Sigmoid colon (tissue), 7 donors: ENCODE measurements at places on chromosomes 2 and 18. TPM values are rescaled to one million over a fixed set of nuclear protein-coding genes. Genes with fewer than 3 reads are reported as not detected.

DNA sequence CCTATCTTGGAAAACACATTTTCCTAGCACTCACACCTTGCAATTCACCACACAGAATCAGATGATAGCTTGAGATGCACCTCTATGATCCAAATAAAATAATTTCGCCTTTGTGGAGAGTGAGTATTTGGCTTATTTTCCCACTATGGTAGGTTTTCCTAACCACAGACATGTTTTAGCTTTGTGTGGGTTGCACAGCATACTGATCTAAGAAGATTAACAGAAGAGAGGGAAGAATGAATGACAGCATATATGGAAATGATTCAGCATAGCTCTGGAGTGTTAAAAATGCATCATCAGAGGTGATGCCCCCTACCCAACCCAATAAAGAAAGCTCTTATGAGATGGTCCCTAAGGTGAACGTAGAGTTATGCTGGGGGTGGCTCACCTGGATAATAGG, 72.5 kb downstream of the GCA start:
- no peaks in the 10 kb centered on the region for H3K4me1 ChIP-seq
- DNase-seq: no peak
- H3K27ac ChIP-seq: no peak overlapping the region
- H3K4me3 ChIP-seq: no peak overlapping the region
- no peaks in the 10 kb centered on the region for H3K36me3 ChIP-seq
- H3K27me3 ChIP-seq: no peaks in the 10 kb centered on the region

DNA sequence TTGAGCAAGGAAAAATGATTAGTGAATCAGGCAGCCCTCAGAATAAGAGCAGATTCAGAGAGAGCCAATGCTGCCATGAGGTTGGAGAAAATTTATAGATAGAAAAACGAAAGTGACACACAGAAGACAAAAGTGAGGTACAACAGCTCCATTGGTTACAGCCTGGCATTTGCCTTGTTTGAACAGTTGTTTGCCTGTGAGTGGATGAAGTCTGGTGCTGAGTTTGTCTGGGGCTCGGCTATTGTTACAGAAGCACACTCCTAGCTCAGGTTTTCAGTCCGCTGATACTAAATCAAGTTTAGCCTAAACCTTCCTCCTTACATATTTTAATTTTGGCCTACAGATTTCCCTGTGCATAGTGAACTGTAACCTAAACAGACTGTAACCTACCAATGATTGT, 387.8 kb upstream of the RAB12 start:
- no peak overlapping the region for H3K4me3 ChIP-seq
- no peak overlapping the region for H3K27ac ChIP-seq
- no peaks in the 10 kb centered on the region for H3K4me1 ChIP-seq
- no peak for DNase-seq
- no peaks in the 10 kb centered on the region for H3K36me3 ChIP-seq
- no peaks in the 10 kb centered on the region for H3K27me3 ChIP-seq

The NT5C1B gene
- total RNA-seq: not detected

DNA sequence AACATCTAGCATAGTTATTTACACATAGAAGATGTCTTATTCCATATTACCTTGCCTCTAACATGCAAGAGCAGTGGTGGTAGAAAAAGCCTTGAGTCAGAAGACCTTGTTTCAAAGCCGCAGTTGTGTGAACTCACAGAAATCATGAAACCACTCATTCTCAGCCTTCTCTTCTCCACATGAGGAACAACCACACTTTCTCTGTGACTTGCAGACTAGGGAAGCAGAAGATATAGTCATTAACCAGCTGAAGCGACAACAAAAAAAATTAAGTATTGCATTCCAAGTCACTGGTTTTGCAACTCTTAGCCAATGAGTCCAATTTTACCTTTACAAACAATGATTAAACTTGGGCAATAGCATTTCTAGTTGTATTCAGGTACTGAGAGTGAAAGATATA, 19.0 kb downstream of the TWSG1 start:
- H3K4me3 ChIP-seq: no peak overlapping the region
- peak overlapping the region; percentile 1 for H3K27ac ChIP-seq
- DNase-seq: no peak
- H3K36me3 ChIP-seq: no peaks in the 10 kb centered on the region
- H3K4me1 ChIP-seq: peaks cover 6% of the 10 kb centered on the region
- H3K27me3 ChIP-seq: no peaks in the 10 kb centered on the region

The SERPINB12 gene
- total RNA-seq: not detected

DNA sequence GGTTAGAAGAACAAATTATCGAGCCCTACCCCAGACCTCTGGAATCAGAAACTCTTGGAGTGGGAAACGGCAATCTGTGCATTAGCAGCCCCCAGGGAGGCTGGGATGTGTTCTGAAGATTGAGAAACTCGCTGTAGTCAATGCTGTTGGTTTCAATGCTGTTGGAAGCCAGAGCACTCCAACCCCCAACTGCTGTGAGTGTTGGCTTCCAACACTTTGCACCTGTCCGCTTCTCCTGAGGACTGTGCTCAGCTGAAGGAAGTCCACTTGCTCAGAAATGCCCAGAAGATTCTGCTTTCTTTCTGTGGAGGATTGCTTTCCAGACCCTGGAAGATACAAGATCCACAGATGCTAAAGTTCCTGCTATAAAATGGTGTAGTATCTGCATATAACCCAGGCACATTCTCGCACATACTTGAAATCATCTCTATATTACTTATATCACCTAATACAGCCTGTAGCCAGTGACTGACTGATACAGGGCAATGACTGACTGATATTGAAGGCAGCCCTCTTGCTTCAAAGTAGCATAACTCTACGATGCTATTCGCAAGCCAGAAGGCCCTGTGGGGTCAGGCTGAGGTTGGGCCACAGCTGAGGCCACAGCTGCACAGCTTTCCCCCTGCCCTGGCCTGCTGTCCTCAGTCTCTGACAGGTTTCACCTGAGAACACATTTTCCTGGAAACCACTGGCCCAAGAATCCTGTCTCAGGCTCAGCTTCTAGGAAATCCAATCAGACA, 757.7 kb upstream of the ID2 start:
- H3K27ac ChIP-seq: no peak overlapping the region
- H3K4me3 ChIP-seq: no peak overlapping the region
- no peaks in the 10 kb centered on the region for H3K36me3 ChIP-seq
- H3K27me3 ChIP-seq: no peaks in the 10 kb centered on the region
- H3K4me1 ChIP-seq: no peaks in the 10 kb centered on the region
- no peak for DNase-seq

The CHN1 gene
- 13.6 TPM for total RNA-seq

- H3K27ac ChIP-seq: no peak overlapping the region
- DNase-seq: no peak
- H3K36me3 ChIP-seq: no peaks in the 10 kb centered on the region
- no peaks in the 10 kb centered on the region for H3K4me1 ChIP-seq
- H3K27me3 ChIP-seq: no peaks in the 10 kb centered on the region
These were observed 5.8 kb upstream of the MYOM1 start for GRCh38 chr18:3225588-3225987.

DNA sequence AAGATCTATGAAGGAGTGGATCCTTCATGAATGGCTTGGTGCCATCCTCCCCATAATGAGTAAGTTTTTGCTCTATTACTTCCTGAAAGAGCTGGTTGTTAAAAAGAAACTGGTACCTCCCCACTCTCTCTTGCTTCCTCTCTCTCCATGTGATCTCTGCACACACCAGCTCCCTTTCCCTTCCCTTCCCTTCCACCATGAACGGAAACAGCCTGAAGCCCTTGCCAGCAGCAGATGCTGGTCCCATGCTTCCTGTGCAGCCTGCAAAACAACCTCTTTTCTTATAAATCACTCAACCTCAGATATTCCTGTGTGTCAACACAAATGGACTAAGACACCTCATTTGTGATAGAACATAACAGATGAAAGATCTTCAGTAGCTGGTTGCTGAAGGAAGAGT, 303.5 kb upstream of the ACVR2A start:
- no peak overlapping the region for H3K4me3 ChIP-seq
- H3K27ac ChIP-seq: no peak overlapping the region
- no peak for DNase-seq
- no peaks in the 10 kb centered on the region for H3K27me3 ChIP-seq
- no peaks in the 10 kb centered on the region for H3K4me1 ChIP-seq

The TMEM37 gene
- 0.55 TPM for total RNA-seq

The GKN1 gene
- not detected for total RNA-seq

The EVA1A gene
- total RNA-seq: 1.2 TPM

DNA sequence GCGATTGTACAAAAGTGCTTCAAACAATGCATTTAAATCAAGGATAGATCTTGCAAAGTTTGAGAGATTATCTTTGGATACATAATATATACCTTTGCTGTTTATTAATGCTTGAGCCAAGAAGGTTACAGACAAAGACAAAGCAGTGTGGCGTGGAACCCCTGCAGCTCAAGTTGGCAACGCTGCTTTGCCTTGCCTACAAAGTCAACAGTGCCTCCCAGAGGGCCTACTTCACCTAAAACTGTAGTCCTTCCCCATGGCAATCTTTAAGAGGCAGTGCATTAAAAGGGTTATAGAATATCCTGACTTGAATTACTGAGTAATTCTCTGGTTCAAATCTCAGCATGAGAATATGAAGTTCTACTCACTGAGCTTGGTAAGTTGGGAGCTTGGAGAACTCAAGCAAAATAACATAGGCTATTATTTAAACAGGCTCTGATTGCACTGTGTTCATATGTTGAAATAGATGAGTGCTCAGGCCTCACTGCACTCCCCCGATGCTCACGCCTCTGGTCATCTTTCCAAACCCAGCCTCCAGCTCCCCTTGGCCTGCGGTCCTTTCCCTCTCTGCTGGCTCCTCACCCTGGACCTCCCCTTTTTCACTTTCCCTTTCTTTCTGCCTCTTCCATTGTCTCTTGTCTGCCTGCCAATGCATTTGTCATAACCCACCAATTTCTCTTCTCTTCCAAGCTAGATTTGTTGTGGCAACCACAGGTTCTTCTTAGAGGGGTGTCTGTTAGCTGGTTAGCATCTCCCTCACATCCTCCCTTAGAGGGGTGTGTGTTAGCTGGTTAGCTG, 96.5 kb downstream of the MYT1L start:
- no peaks in the 10 kb centered on the region for H3K4me1 ChIP-seq
- no peak overlapping the region for H3K27ac ChIP-seq
- no peak for DNase-seq
- H3K4me3 ChIP-seq: no peak overlapping the region
- H3K27me3 ChIP-seq: no peaks in the 10 kb centered on the region

DNA sequence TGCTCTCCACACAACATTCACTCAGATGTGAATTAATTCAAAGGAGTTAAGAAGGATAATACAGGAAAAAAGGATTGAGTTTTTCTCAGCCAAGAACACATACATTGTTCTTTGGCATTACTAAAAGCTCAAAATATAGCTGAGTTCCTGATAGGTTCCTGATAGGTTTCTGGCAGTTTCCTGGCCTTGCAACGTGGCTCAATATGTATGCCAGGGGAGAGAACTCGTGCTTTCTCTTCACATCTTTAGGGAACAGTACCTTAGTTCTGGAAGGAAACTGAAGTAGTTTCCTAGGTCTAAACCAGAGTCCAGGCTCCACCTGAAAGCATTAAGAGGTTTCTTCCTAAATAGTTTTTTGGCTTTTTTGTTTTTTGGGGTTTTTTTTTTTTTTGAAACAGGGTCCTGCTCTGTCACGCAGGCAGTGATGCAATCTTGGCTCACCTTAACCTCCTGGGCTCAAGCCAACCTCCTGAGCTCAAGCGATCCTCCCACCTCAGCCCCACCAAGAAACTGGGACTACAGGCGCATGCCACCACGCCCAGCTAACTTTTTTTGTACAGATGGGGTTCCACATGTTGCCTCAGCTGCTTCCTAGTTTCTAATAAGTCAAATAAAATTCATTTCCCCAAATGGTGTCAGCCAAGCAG, 42.8 kb downstream of the ESCO1 start:
- H3K27ac ChIP-seq: no peak overlapping the region
- no peaks in the 10 kb centered on the region for H3K36me3 ChIP-seq
- DNase-seq: no peak
- H3K4me3 ChIP-seq: no peak overlapping the region

DNA sequence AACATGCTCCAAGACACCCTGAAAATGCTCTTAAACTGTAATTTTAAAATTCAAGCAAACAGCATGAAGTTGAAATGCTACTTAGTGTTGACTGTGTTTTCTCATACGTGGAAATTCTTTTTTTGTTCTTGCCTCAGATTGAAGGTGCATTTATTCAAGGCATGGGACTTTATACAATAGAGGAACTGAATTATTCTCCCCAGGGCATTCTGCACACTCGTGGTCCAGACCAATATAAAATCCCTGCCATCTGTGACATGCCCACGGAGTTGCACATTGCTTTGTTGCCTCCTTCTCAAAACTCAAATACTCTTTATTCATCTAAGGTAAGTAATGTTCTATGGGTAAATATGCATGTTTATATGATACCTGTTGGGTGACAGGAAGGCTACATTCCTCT, 82.7 kb downstream of the AOX1 start:
- no peak overlapping the region for H3K4me3 ChIP-seq
- no peaks in the 10 kb centered on the region for H3K27me3 ChIP-seq
- no peaks in the 10 kb centered on the region for H3K36me3 ChIP-seq
- H3K4me1 ChIP-seq: no peaks in the 10 kb centered on the region
- no peak for DNase-seq
- H3K27ac ChIP-seq: no peak overlapping the region

GRCh38 chr2:64092502-64092901, 51.7 kb downstream of the PELI1 start:
- DNase-seq: no peak
- H3K27me3 ChIP-seq: no peaks in the 10 kb centered on the region
- no peaks in the 10 kb centered on the region for H3K4me1 ChIP-seq

GRCh38 chr2:239552213-239552926, 151.6 kb upstream of the HDAC4 start:
- DNase-seq: peak; percentile 51
- no peaks in the 10 kb centered on the region for H3K4me1 ChIP-seq
- H3K4me3 ChIP-seq: no peak overlapping the region
- H3K27me3 ChIP-seq: no peaks in the 10 kb centered on the region
- no peak overlapping the region for H3K27ac ChIP-seq

DNA sequence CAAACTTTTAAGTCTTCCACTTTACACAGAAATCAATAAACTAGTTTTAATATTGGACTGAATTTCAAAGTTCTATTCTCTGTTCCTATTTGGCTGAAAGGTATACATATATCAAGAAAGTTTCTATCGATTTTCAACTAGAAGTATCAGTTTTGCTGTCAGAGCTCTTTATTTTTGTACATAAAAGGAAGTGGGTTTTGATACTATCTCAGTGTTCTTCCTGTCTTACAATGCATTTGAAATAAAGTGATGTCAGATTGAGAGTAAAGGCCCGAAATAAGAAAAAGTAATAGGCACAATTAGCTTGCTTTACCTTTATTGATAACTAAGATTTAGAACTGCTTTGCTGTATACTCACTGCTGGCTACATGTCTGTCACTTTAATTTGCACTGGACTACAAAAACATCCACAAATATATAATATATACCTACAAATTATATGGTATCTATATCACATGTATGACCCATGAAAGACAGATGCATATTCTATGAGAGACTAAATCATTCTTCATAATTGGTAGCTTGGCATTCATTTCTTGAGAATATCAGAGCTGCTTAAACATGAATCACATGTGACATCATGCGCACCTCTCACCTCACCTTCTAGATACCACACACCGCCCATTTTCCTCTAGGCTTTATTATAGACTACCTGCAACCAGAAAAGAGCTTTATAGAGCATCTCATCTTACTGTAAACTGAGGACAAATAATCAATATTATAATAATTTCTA, 83.6 kb downstream of the ASXL2 start:
- H3K4me3 ChIP-seq: no peak overlapping the region
- DNase-seq: no peak
- no peak overlapping the region for H3K27ac ChIP-seq
- peaks cover 13% of the 10 kb centered on the region for H3K36me3 ChIP-seq
